Left colon (tissue), 2 donors: ENCODE measurements at places on chromosomes 12 and 14.

GRCh38 chr12:49960474-49961110 is 1.1 kb upstream of the AQP5 start:
- no peak for DNase-seq

- peak; percentile 67 for DNase-seq
Observed at GRCh38 chr14:69685716-69686115, 74.3 kb downstream of the SUSD6 start.

DNA sequence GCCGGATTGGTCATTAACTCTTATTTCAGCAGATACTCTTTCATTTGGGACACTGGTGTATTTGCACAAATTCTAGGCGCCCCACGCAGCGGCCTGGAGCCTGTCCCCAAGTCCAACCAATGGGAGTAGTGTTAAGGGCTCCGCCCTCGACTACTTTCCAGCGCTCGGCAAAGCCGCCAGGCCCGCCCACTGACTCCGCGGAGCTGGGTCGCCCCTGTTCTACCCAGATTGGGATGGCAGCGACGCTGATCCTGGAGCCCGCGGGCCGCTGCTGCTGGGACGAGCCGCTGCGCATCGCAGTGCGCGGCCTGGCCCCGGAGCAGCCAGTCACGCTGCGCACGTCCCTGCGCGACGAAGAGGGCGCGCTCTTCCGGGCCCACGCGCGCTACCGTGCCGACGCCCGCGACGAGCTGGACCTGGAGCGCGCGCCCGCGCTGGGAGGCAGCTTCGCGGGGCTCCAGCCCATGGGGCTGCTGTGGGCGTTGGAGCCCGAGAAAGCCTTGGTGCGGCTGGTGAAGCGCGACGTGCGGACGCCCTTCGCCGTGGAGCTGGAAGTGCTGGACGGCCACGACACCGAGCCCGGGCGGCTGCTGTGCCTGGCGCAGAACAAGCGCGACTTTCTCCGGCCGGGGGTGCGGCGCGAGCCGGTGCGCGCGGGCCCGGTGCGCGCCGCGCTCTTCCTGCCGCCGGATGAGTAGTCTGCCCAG is at the start of gene ACOT6:
ACOT6 (plus strand) TSS at position 179 of the 707 bp plus-strand sequence; CDS start at position 234, 55 bp downstream.
- peak; percentile 74 for DNase-seq

DNA sequence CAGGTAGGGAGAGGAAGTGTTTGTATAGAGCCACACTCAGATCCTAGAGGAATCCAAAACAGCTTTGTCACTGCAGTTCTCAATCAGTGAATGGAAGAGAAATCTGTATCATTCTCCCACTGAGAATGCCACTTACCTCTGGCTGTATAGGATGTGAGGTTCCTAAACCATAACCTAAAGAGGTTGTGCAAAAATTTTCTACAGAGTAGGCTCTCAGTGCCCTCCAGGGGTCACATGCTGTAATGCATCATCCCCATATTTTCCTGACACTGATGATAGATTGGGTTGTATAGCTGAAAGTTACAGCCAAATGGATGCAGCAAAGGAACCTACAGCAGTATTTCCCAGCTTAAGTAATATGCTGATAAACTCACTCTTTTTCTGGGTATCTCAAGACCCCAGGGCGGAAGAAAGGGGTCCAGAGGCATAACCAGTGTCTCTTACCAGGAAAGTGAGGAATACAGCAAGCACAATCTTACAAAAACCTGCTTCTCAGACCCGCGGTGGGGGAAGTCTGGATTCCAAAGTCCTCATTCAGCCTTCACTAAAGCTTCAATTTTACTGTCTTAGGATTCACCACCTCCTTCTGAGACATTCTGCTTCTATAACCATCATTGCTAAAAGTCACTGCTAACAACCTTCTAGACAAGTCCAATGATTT is 3.8 kb downstream of the BCDIN3D start:
- no peak for DNase-seq

DNA sequence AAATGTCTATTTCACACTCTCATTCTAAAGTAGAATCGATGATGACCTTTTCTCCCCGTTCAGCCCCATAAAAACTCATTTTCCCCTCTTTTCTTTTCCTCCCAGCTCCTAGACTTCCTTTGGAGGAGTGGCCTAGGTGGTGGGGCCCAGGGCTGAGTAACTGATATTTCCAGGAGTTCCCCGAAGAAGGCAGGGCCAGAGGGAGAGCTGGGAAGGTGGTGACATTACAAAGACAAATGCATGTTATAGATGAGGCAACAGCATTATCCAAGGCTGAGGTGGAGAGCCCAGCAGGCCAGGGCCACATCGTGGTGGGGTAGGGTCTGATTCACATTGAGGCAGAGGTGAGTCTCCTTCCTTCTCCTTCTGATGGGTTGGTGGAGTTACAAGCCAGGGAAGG is 22.2 kb upstream of the HDAC7 start:
- DNase-seq, result no peak

DNA sequence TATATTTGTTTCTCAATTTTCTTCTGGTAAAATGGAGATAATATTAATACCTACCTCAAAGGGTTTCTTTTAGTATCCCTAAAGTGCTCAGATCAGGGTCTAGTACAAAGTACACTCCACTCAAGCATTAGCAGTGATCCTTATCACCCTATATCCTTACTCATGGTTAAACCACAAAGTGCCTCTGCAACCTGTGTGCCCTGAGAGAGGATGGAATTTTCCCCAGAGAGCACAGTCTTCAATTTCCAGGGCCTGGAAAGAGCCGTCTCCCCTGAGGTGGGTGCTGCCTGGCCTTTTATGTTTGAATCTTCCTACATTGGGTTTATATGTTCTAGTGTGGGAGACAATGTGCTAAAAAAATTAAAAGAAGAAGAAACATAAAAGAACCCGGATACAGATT is 183.1 kb upstream of the FBXO33 start:
- no peak for DNase-seq

GRCh38 chr12:48788854-48789775 is at the start of gene ADCY6:
Gene ADCY6, minus strand, starts transcription at chr12:48789089. Its CDS starts 5,655 bp downstream, at chr12:48783434.
- peak; percentile 87 for DNase-seq

GRCh38 chr12:108689314-108690190 is 41.8 kb downstream of the CORO1C start:
- peak; percentile 52 for DNase-seq

DNA sequence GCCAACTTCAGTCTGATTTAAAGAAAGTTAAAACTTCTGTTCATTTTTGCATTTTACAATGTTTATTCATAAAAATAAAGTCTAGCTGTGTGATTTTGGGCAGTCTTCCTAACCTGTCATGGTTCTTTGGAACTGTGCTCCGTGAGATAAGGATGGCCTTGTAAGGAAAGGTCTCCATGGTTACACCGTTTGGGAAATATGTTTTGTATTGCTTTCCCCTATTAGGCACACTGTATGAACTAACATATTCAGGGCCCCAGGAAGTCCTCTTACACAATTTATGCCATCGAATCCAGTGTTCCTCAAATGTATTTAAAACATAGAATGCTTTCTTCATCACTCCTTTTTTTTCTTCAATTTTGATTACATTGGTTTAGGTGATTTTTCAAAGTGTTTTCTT is 54.5 kb downstream of the APAF1 start:
- no peak for DNase-seq

DNA sequence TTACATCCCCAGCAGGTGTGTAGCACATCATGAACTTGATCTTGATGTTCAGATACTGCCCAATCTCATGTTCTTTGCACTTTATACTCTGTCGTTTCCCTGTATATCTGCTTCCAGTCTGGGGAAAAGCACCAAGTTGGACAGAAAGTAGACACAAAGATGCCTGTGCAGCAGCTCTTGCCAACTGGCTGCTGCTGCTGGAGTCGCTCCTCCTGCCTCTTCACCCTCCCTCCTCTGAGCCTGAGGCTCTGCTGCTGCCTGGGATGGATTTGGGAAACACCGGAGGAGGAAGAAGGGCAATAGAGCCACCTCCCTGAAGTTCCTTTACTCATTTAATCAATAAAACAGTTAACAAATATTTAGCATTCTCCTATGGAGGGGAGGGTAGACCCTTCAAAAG is 32.4 kb downstream of the ADCK1 start:
- no peak for DNase-seq

- DNase-seq, result peak; percentile 91
Observed at GRCh38 chr12:4030929-4031702, 157.9 kb upstream of the PARP11 start.

GRCh38 chr12:1313906-1314305 is 280.5 kb downstream of the FBXL14 start:
- no peak for DNase-seq

DNA sequence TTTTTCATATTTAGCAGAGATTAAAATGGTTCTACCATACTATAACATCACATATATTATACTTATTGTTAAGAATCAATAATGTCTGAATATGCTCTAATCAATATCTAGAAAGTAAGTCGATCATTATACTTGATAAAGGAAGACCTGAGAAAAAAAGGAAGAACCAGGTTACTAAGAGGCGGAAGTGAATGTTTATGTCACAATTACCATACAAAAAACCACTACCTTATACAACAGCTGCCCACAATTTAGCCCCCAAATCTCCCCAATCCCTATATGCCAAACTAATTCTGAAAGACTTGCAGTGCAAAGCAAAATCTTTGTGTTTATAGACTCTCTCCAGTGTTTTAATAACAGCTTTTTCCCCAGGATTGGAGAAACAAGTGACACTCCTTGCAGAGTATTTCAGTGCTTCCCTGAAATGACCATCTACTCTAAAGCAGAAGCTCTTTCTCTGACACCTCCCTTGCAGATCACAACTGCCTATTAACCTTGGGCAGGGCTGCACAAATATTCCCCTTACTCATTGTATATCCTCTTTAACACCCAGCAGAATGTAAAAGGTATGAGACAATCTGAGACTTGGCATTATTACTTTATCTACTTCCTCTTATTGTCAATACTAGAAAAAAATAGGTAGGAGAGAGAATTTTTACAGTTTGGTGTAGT is 12.7 kb upstream of the SLC2A3 start:
- DNase-seq, result no peak

DNA sequence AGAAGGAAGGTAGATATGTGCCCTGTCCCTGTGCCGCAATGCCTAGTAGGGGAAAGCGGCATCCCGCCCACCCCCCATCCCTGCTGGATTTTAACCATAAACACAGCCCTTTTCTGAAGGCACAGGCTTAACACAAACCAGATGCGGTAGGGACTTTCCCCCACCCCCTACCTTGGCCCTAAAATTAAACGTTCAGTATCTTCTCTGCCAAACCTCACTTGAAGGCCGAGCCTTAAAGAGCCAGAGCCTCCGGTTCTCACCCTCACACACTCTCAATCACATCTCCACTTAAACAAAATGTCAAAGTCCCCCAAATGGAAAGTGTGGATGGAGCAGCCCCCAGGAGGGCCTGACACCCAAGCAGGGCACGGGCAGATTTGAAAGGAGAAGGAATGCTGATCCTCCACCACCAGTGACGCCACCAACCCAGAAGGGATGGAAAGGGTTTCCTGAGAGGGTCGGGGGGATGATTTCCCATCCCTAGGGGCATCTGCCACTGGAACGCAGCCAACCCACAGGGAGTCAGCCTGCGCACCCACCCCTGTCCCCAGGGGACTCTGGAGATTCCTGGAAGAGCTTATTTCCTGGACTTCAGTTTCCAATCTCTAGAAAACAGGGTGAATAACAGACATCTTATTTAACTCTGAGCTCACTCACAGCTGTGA is 26.4 kb downstream of the ACTN1 start:
- no peak for DNase-seq

DNA sequence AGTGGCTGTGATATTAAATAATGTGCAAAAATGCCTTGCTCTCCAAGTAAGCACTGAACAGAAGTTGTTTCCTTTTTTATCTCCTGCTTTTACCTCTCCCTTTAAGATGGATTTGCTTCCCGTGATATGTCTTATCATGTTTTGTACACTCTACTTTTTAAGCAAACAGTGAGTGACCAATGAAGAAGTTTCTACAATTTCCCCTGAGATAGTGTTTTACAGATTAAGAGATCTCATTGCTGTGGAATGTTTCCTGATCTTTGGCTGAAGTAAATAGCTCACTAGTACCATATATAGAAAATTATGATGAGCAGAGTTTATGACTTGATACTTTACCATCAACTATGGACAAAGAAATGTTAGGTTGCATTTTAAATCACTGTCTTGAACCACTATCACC is 184.8 kb upstream of the PDE3A start:
- DNase-seq, result no peak

- DNase-seq, result no peak
Observed at GRCh38 chr12:123085730-123086487, 65.0 kb downstream of the PITPNM2 start.

- no peak for DNase-seq
Observed at GRCh38 chr12:126474703-126475102, 1409.5 kb downstream of the AACS start.

DNA sequence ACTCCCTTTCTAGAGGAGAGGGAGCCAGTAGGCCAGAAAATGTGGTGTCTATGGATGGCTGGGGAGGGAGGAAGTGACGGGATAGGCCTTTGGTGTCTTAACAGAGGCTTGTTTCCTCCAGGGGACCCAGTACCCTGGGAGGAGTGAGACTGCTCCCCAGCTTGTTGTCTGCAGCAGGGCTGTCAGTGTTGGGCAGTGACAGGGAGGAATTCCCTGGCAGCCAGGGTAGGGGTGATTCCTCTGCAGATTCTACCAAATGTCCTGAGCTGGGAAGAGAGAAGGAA is 64.0 kb downstream of the GALNT16 start:
- no peak for DNase-seq

DNA sequence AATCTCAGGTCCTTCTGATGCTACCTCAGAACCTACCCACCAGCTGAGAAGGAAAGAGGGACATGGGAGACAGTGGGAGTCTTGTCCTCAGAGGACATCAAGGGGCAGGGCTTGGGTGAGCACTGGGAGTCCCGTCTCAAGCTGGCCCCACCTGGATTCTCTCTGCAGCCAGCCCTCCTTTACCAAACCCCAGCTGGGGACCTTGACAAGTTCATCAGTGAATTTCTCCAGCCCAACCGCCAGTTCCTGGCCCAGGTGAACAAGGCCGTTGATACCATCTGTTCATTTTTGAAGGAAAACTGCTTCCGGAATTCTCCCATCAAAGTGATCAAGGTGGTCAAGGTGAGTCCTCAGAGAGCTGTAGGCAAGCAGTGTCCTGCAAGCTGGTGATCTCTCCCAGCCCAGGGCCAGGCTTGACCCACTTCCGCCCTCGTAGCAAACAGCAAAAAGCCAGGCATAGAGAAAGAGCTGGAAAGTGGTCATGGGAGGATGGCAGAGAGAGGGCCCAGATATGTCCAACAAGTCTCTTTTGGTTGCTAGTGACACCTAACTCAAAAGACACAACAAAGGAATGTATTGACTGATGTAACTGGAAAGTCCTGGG is 14.2 kb upstream of the OAS2 start:
- DNase-seq, result no peak

DNA sequence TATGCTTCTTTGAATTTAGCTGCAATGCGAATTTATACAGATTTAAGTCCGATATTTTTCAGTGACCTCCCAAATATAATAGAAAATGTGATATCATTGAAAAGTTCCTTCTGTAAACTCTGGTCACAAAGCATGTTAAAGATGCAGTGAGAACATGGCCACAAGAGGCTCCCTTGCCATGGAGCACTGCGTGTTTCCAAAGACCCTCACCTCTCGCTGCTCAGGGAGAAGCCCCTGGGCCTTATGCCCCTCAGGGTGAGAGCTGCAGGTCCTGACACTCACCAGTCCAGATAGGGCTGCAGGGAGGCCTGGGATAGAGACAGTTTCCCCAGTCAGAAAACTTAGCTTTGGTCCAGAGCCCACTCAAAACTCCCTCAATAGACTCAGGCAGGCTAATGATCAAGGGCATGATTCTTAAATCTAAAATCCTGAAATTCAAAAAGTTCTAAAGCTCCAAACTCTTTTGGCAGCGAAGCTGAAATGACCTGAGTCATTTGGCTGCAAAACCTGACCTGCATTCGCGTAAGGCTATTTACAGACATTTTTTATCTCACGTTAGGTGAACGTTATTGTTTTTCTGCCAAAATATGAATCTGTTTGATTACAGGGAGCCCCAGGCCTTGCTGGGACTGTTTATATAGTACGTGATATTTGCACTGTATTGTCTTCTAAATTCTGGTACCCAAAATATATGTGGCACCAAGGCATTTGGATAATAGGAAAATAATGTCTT is 67.8 kb downstream of the CAPZA3 start:
- no peak for DNase-seq
